ENCODE measurements at places on chromosomes 6 and 20.
A peak's percentile ranks its signal among the peaks of the same experiment; 100 is the strongest.

GRCh38 chr20:872855-873520 is 39.5 kb downstream of the FAM110A start:
- DNase-seq = no peak

GRCh38 chr20:38165089-38165965 is at the start of gene TGM2:
TSS of gene TGM2 (minus strand) at chr20:38165270. CDS start at chr20:38165198, 72 bp downstream.
- DNase-seq = peak; percentile 8

DNA sequence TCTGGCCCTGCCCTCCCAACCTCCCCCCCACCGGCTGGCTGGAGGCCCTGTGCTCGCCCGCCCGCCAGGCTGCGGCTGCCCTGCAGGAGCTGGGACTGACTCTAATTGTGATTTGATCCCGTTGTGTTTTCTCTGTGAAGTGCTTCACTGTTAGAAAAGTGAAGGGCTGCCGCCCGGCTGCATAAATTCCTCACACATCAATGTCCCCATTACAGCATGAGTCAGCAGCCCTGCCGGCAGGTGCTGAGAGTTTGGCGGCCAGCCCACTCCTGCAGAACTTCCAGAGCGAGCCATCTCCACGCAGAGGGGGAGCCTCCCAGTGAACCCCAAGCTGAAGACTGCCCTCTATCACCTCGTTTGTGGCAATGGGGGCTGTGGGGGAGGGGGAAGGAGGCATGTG is 137.9 kb downstream of the DLL1 start:
- DNase-seq = no peak

GRCh38 chr20:34302312-34302722 is 838 bp downstream of the AHCY start:
- DNase-seq = no peak

DNA sequence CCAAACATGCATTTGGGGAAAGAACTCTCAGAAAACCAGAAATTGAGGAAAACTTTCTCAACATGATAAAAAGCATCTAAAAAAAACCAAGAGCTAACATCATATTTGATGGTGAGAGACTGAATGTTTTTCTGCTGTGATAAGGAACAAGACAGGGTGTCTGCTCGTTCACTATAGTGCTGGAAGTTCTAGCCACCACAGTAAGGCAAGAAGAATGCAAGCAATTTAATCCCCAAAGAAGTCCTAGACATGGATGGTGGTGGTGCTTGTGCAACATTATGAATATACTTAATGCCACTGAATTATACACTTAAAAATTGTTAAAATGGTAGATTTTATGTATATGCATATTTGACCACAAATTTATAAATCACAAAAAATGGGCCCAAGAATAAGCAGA is 53.4 kb downstream of the LYRM2 start:
- no peak for DNase-seq

- no peak for DNase-seq
Measured at GRCh38 chr6:67863346-67863745, 771.7 kb upstream of the ADGRB3 start.

- DNase-seq = no peak
Measured at GRCh38 chr20:17287503-17287902, 60.7 kb downstream of the PCSK2 start.
